Colonic mucosa (tissue), 4 donors: ENCODE measurements at places on chromosomes 11 and 22.

DNA sequence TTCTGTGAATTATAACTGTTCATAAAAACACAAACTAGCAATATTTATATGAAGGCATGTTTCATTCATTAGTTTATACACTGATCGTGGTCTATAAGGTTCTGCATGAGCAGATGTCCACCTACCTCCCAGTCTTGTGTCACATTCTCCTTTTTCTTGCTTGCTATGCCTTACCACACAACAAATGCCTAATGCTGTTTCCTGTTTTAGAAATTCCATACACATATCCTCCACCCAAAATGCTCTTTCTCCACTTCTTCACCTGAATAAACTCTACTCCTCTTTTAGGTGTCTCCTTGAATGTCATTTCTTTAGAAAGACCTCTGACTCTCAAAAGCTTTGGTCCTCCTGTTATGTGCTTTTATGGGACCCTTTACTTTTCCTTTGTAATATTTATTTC, 88.9 kb downstream of the BDNF start:
- no peak overlapping the region for H3K4me3 ChIP-seq
- H3K27ac ChIP-seq: no peak overlapping the region
- no peaks in the 10 kb centered on the region for H3K4me1 ChIP-seq

- H3K27me3 ChIP-seq: no peaks in the 10 kb centered on the region
- H3K4me3 ChIP-seq: no peak overlapping the region
- no peak overlapping the region for H3K27ac ChIP-seq
- no peaks in the 10 kb centered on the region for H3K4me1 ChIP-seq
- DNase-seq: no peak
Measured at GRCh38 chr22:43776081-43776670, 35.9 kb downstream of the EFCAB6 start.

DNA sequence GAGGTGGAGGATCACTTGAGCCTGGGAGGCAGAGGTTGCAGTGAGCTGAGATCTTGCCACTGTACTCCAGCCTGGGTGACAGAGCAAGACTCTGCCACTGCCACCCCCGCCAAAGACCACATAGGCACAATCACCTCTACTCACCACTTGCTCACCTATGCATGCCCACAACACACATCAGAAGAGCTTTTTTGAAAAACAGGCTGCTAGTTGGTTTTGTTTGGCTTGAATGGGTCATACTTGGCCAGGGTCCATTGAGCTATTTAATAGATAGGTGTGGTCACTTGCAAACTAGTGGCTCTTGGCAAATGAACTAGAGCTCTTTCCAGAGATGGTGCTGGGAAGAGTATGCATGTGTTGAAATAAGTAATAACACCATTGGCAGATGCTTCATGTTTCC, 80.1 kb downstream of the EMSY start:
- H3K4me1 ChIP-seq: no peaks in the 10 kb centered on the region
- H3K4me3 ChIP-seq: no peak overlapping the region
- H3K36me3 ChIP-seq: no peaks in the 10 kb centered on the region
- no peak overlapping the region for H3K27ac ChIP-seq
- DNase-seq: peak; percentile 56

- no peaks in the 10 kb centered on the region for H3K27me3 ChIP-seq
- no peaks in the 10 kb centered on the region for H3K36me3 ChIP-seq
- H3K4me1 ChIP-seq: no peaks in the 10 kb centered on the region
- no peak overlapping the region for H3K4me3 ChIP-seq
- H3K27ac ChIP-seq: no peak overlapping the region
- no peak for DNase-seq
Measured at GRCh38 chr11:72150882-72151281, 15.4 kb downstream of the FOLR3 start.

- H3K4me1 ChIP-seq: no peaks in the 10 kb centered on the region
- no peaks in the 10 kb centered on the region for H3K36me3 ChIP-seq
- peak overlapping the region; percentile 99 for H3K27ac ChIP-seq
- DNase-seq: peak; percentile 53
- H3K4me3 ChIP-seq: peak overlapping the region; percentile 61
Measured at GRCh38 chr11:94544646-94545263, 1.0 kb downstream of the FUT4 start.

DNA sequence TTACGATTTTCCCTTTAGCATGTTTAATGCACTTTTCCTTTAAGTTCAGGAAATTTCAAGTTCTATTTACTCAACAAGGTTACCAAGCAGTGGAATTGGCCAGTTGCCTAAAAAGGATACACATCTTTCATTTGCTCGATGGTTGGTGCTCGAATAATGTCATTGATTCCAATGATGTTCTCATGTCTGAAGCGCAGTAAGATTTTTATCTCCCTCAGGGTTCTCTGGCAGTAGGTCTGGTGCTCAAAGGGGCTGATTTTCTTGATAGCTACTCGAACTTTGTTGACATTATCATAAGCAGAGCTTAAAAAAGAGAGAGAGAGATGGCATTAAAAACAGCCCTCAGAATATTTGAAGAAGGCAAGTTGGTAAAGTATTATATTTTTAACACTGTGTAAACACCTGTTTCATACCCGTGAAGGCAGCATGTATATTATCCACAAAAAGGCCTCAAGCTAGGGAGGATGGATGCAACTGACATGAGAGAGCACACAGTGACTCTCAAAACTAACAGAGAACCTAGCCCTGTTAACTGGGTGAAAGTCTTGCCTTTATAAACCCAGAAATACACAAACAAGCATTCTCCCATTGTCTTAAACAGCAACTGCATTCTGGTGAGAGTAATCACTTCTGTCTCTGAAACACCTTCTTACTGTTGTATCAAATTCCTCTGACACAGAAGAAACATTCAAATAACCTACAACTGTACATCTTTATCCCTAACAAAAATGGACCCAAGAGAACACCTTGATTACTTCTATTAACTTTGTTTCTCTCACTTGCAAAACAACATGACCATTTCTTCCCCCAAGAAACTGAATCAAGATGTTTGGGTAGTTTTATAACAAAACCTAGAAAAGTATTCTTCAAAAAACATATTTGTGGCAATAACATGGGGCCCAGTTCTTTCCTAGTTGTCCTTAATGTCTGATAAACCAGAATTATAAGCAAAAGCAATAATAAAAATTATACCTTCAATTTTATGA, 59.6 kb downstream of the MAPK1 start:
- no peaks in the 10 kb centered on the region for H3K4me1 ChIP-seq
- H3K27ac ChIP-seq: no peak overlapping the region
- no peak for DNase-seq
- H3K4me3 ChIP-seq: no peak overlapping the region
- no peaks in the 10 kb centered on the region for H3K36me3 ChIP-seq
- no peaks in the 10 kb centered on the region for H3K27me3 ChIP-seq

GRCh38 chr22:46613606-46614021, 6.6 kb upstream of the GRAMD4 start:
- no peak overlapping the region for H3K27ac ChIP-seq
- peaks cover 15% of the 10 kb centered on the region for H3K4me1 ChIP-seq
- no peaks in the 10 kb centered on the region for H3K27me3 ChIP-seq

DNA sequence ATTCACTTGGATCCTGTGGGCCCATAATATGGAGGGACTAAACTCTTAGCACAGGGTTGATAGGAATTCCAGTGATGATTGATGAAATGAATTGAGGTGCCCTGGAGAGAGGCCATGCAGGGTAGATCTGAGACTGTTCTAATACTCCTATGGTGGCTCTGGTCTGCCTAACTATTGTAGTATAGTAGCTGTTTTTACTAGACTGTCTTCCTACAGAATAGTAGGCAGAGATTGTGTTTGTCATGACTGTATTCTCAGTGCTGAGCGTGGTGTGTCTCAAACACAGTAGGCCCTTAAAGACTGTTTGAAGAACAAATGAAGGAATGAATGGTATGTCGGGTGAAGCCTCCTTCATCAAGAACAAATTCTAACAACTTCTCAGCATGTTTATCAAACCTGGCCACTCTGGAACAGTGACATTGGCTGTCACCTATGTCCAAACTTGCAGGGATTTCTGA, 107.0 kb upstream of the SESN3 start:
- H3K36me3 ChIP-seq: no peaks in the 10 kb centered on the region
- no peaks in the 10 kb centered on the region for H3K4me1 ChIP-seq
- H3K4me3 ChIP-seq: no peak overlapping the region
- no peak for DNase-seq
- H3K27me3 ChIP-seq: no peaks in the 10 kb centered on the region

- H3K27me3 ChIP-seq: no peaks in the 10 kb centered on the region
- no peak overlapping the region for H3K4me3 ChIP-seq
Measured at GRCh38 chr22:37498289-37498909, 12.2 kb upstream of the MFNG start.

GRCh38 chr22:17707526-17707925, 66.7 kb downstream of the BID start:
- no peak overlapping the region for H3K4me3 ChIP-seq
- no peaks in the 10 kb centered on the region for H3K27me3 ChIP-seq
- no peak for DNase-seq
- peaks cover 6% of the 10 kb centered on the region for H3K4me1 ChIP-seq
- peak overlapping the region; percentile 70 for H3K27ac ChIP-seq

GRCh38 chr11:75557666-75558494, 4.2 kb upstream of the SERPINH1 start:
- no peaks in the 10 kb centered on the region for H3K27me3 ChIP-seq
- peaks cover 3% of the 10 kb centered on the region for H3K4me1 ChIP-seq
- no peak for DNase-seq
- H3K4me3 ChIP-seq: no peak overlapping the region

GRCh38 chr11:131999084-131999483, 628.7 kb downstream of the NTM start:
- no peak for DNase-seq
- no peaks in the 10 kb centered on the region for H3K27me3 ChIP-seq
- no peaks in the 10 kb centered on the region for H3K4me1 ChIP-seq
- H3K4me3 ChIP-seq: no peak overlapping the region

DNA sequence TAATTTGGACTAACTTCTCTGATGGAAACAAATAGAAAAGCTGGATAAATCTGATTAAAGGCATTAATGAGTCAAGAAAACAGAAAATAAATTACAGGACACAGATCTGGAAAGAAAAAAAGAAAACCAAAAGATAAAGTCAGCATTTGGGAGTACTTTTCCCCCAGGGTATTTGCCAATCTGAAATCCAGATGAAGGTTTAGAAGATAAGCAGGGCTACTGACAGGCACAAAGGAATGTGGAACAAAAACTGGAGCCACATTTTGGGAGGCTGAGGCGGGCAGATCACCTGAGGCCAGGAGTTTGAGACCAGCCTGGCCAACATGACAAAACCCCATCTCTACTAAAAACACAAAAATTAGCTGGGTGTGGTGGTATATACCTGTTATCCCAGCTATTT, 57.2 kb downstream of the SBF2 start:
- DNase-seq: no peak
- no peaks in the 10 kb centered on the region for H3K36me3 ChIP-seq
- no peak overlapping the region for H3K27ac ChIP-seq
- H3K27me3 ChIP-seq: no peaks in the 10 kb centered on the region
- no peak overlapping the region for H3K4me3 ChIP-seq

DNA sequence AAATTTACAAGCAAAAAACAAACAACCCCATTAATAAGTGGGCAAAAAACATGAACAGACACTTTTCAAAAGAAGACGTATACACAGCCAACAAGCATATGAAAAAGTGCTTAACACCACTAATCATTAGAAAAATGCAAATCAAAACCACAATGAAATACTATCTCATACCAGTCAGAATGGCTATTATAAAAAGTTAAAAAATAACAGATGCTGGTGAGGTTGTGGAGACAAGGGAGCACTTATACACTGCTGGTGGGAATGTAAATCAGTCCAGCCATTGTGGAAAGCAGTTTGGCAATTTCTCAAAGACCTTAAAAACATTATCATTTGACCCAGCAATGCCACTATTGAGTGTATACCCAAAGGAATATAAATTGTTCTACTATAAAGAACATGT, 72.3 kb downstream of the BBOX1 start:
- no peak overlapping the region for H3K27ac ChIP-seq
- DNase-seq: no peak
- no peaks in the 10 kb centered on the region for H3K36me3 ChIP-seq
- H3K4me1 ChIP-seq: no peaks in the 10 kb centered on the region
- no peaks in the 10 kb centered on the region for H3K27me3 ChIP-seq
- no peak overlapping the region for H3K4me3 ChIP-seq

DNA sequence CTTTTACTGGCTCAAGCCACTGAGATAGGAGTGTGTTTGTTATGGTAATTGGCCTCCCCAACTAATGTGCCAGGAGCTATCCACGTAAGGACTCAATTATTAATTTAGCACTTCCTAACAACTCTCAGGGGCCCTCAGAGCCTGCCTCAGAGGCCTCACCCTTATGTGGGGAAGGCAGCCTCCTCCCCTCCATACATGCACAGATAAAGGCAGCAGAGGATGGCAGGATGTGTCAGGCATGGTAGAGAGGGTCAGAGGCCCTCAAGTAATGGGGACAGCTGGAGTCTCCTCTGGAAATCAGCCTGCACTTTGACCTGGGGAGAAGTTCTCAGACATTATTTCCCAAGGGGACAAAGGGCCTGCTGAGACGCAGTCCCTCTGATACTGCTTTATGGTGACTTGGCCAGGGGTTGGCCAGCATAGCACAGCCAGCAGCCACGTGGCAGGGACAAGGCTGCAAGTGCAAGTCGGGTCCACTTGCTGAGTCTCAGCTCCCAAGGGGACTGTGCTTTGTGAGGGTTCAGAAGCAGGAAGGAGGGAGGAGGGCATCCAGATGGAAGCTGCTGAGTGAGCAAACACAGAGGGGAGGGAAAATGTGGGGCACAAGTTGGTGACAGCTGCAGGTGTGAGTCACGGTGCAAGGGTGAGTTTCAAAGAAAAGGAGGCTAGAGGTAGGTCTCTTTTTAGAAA, 17.0 kb downstream of the MOGAT2 start:
- H3K4me3 ChIP-seq: no peak overlapping the region
- peaks cover 8% of the 10 kb centered on the region for H3K4me1 ChIP-seq
- no peaks in the 10 kb centered on the region for H3K36me3 ChIP-seq
- H3K27ac ChIP-seq: peak overlapping the region; percentile 53
- no peaks in the 10 kb centered on the region for H3K27me3 ChIP-seq
- DNase-seq: peak; percentile 69

DNA sequence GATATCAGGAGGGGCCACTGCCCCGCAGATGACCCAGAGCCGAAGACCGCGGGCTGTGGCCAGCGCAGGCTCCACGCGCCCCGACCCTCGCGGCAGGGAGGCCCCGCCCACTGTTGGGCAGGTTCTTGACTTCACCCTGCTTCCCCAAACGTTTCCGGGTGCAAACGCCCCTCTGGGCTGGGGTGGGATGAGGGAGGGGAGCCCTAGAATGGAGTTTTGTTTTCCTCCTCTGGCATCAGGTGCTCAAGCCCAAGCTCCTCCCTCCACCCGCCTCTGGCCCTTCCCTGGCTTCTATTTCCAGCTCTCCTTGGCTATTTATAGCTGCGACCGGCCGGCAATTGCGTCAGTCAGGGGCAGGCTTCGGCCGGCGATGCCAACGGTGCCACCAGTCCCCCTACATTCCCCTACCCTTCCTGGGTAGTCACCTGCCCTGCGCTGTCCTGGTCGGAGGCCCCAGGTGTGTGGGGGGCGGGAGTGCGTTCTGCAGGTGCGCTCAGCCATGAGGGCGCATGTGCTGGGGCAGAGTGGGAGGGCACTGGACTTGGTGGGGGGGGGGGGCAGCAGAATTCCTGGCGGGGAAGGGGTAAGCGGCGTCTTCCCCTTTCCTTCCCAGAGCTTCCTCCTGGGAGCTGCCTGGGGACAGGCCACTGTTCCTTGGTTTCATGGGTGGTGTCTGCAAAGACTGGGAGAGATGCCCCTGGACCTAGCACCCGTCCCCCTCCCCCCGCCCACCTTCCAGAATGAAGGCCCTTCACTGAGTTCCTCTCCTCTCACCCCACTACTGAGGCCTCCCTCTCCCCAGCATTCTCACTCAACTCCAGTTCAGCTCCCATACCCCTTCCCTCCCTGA, 23.6 kb downstream of the DUSP8 start:
- no peaks in the 10 kb centered on the region for H3K36me3 ChIP-seq
- peak overlapping the region; percentile 47 for H3K4me3 ChIP-seq
- H3K27ac ChIP-seq: peak overlapping the region; percentile 85
- peak; percentile 88 for DNase-seq
- H3K4me1 ChIP-seq: peaks cover 3% of the 10 kb centered on the region
- H3K27me3 ChIP-seq: peaks cover 10% of the 10 kb centered on the region

- H3K4me1 ChIP-seq: peaks cover 10% of the 10 kb centered on the region
- H3K27me3 ChIP-seq: peaks cover 19% of the 10 kb centered on the region
- no peaks in the 10 kb centered on the region for H3K36me3 ChIP-seq
- peak within 1 kb of the TSS; percentile 82 for H3K27ac ChIP-seq
Measured at GRCh38 chr11:69013009-69013951, at the start of gene MRGPRF. MRGPRF (minus strand) TSS chr11:69013246; CDS start chr11:69009901, 3,345 bp downstream.
